Stimulated activated CD8-positive, alpha-beta memory T cell treated with anti-CD3 and anti-CD28 coated beads, Interleukin-7, amount 100 ng/mL, for 4 hours (primary cell): ENCODE measurements at places on chromosomes 3 and 15.
A peak's percentile ranks its signal among the peaks of the same experiment; 100 is the strongest.

GRCh38 chr3:185330644-185331043, 32.3 kb upstream of the MAP3K13 start:
- DNase-seq, result no peak

DNA sequence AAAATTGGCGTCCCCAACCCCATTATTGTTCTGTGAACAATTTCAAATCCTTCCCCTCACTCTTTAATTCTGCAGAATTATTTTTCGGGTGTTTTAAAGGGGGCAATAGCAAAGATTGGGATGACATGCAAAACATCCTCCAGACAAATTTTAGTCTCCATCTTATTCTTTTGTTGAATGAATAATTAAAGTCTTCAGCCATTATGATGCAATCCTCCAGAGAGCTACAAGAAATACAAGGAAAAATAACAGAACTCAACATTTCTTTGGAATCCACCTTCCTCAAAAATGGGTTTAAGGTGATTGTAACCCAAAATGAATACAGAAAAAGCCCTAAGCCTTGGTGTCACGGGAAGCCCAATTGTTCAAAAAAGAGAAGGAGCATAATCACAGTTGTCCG, 49.9 kb downstream of the FOXP1 start:
- no peak for DNase-seq

GRCh38 chr3:11188231-11188630, 33.9 kb downstream of the HRH1 start:
- no peak for DNase-seq

DNA sequence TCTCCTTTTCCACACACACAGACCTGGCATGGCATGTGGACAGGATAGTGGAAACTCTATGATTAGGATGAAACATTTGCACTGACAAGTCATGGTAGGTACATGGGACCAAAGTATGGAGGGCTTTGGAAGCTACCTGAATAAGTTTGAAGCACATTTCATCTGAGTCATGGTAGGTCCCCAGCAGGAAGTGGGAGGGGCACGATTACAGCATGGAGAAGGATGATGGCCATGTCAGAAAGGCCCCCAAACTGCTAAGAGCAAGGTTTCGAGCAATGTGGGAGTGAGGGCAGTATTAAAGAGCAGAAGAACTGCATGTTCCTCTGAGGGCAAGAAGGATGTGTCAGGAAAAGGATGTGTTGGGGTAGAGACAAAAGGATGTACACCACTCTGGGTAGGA, 51.5 kb upstream of the CSTA start:
- DNase-seq, result no peak

DNA sequence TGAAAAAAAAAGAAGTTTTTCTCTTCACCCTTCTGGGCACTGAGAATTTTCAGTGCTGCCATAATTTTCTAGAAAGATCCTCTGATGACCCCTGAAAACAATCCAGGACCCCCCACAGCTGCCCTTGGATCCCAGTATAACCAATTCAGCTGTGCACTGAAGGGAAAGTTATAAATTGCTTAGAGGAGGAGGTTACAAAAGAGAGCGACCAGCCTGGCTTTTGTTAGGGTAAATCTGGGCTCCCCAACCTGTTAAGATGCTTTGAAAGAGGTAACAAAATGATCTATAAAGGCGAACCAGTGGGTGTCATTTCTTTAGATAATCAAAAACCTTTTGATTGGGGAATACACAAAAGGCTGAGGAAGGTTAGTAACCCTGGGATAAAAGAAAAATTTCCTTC, 407.9 kb upstream of the ATP11B start:
- no peak for DNase-seq

GRCh38 chr3:50609763-50610085, 1.9 kb downstream of the CISH start:
- DNase-seq, result no peak

GRCh38 chr3:88141458-88142083, 8.2 kb upstream of the C3orf38 start:
- DNase-seq, result no peak

DNA sequence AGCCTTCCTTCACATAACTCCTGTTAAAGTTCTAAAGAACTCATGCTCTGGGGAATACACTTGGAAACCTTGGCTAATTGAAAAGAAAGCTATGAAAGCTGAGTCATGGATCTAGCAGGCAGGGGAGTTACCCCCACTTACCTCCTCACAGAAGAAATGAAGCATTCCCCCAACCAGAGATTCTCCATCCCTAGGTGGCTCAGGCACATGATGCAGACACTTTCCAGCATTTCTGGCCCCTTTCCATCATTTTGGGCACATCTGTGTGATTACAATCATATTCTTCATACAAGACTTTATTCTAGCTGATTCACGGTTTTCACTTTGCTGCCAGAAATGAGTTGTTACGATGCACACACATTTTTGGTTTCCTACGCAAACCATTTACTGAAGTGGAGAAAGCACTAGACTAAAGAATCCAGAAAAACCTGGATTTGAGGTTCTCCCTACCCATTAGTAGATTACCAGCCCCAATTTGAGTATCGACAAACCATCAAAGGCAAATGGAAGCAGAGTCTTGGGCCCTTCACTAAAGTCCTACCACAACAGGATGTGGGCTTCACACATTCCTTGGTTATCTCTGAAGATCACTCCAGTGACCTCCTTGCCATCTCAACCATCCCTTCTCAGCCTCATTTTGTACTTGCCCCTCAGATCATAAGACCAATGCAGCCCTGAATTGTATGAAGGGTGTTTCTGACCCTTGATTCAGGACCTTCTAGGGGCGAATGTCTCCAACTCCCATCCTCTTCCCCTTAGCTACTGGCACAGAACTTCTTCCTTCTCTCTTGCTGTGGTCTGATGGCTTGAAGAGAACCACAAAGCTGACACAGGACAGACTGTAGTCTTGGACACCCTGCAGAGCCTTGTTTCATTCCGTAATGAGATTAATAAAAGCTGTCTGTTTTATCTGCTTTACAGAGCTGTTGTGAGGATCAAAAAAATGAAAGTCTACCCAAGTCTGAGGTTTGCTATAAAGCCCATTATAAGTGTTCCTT, 42.5 kb upstream of the SNRK start:
- DNase-seq, result no peak

GRCh38 chr15:30878515-30878914, 25.2 kb upstream of the FAN1 start:
- no peak for DNase-seq

DNA sequence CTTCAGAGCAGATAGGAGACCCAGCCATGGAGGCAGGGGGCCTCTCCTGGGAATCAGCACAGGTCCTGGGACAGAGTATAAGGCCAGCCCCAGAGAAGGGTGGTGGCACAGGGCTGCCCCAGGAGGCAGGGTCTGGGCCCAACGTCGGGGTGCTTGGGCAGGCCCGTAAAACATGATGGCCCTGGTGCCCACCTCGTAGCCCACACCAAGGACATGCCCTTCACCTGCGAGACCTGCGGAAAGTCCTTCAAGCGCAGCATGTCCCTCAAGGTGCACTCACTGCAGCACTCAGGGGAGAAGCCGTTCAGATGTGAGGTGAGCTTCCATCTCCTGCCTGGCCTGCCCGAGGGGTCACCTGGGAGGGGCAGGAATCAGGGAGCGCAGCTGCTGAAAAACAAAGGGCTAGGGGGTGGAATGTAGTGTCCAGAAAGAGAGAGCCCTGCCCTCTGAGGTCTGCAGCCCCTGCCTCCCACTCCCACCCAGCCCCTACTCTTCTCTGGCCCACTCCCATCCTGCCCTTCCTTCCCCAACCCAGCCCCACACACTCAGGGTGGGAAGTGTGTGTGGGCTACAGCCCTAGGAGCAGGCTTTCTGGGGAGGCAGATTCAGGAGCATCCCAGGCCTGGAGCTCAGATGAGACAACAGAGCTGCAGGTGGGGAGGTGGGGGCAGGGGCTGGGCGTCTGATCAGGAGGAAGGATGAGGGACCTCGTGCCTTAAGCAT, 9.5 kb downstream of the ZBTB47 start:
- DNase-seq, result no peak

GRCh38 chr15:65204931-65205660, 6.2 kb downstream of the CILP start:
- DNase-seq, result no peak

GRCh38 chr3:134791992-134792391, 3.1 kb upstream of the EPHB1 start:
- DNase-seq, result no peak

DNA sequence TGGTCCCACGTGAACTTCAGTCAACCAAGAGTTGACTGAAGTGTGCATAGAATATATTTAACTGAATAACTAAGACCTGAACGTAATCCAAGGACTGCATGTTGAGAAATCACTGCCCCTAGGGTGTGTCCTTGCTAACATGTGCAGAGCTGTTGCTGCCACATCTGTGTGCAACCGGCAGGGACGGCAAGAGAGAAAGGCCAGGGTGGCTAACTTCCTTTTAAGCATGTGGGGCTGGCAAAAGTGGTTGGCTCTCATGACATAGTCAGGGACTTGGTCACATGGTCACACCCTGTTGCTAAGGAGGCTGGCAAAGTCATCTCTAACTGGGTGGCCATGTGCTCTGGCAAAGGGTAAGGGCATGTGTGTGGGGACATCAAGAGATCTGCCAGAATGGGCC, 52.4 kb downstream of the GASK1A start:
- DNase-seq, result no peak

DNA sequence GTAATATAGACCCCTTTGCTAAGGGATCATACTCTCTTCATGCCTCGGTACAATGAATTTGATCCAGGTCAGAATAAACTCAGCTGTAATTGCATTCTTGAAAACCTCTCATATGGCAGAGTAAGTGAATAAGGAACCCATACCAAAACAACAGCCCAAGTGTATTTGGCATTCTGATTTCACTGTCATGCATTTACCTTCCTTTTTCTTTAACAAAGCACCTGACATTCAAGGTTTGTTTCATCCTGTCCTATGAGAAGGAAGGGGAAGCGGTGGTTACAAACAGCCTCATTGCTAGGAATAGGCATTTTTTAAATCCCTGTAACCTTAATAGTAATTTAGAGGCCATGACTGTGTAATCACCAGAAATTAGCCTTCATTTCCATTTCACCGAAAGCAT, 97.1 kb downstream of the LSAMP start:
- no peak for DNase-seq

- no peak for DNase-seq
Observed at GRCh38 chr3:51403675-51404074, 12.6 kb downstream of the RBM15B start.

- no peak for DNase-seq
Observed at GRCh38 chr3:126834596-126835471, 130.8 kb downstream of the CHCHD6 start.

- DNase-seq, result peak; percentile 53
Observed at GRCh38 chr15:60932051-60932915, 296.8 kb downstream of the RORA start.

GRCh38 chr3:47404955-47405790, 24.4 kb downstream of the PTPN23 start:
- DNase-seq, result no peak

GRCh38 chr3:196962108-196962929, 6.3 kb downstream of the PIGZ start:
- DNase-seq, result no peak

DNA sequence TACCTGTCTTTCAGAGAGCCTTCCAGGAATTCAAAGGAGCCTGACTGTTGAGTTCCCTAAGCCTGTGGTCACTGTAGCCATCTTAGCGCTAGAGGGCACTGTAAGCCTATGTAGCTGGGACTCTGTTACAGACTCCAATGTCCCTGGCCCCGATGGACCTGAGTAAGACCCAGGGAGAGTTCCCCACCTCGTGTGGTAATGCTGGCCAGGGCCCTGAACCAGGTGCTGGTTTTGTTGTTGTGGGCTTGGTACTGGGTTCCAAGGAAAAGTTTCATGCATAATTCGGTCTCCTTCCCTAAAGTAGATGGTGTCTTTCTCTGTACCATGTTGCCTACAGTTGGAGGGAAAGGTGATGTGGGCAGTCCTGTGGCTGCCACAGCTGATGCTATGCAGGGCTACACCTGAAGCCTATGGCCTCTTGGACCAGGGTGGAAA, 32.4 kb downstream of the CDAN1 start:
- peak; percentile 36 for DNase-seq

DNA sequence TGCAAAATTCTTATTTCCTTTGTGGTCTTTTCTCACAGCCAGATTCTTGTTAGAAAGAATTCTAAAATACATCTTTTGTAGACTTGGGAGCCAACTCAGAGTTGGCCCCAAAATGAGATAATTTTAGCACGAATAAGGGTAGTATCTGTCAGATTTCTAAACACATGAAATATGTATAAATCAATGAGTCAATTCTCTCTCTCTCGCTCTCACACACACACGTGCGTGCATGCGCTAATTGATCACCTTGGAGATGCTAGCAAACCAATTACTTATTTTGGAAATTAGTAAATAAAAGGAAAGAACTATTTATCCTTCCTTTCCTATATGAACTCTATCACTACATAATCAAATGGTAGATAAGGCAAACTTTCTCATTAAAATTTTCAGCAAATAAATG, 32.9 kb upstream of the PIK3R4 start:
- no peak for DNase-seq

- no peak for DNase-seq
Observed at GRCh38 chr3:33461097-33461496, 20.9 kb upstream of the UBP1 start.

- peak; percentile 30 for DNase-seq
Observed at GRCh38 chr3:71219744-71220638, 363.5 kb downstream of the FOXP1 start.

- DNase-seq, result peak; percentile 66
Observed at GRCh38 chr3:49358217-49358883, at the start of gene GPX1. GPX1 (minus strand) TSS chr3:49358353; CDS start chr3:49358278, 75 bp downstream.

DNA sequence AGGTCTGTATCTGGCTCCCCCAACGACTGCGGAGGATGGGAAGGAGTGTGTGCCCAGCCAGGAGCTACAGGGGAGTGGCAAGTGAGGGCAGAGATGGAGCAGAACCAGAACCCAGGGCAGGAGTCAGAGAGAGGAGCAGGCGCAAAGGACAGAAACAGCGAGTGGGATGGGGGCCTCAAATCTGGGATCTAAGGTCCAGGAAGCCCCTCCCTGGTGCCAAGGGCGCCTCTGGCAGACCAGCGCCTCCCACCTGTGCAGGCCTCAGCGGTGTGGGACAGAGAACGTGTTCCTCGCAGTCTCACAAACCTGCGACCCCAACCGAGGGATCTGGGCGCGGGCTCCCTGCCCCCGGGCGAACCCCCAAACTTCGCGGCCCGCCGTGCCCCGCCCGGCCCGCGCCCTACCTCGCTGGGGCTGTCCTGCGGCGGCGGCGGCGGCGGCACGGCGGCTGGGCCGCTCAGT, 301 bp downstream of the PCBP4 start:
- DNase-seq, result no peak

- no peak for DNase-seq
Observed at GRCh38 chr3:194312186-194312742, 38.9 kb downstream of the CPN2 start.

DNA sequence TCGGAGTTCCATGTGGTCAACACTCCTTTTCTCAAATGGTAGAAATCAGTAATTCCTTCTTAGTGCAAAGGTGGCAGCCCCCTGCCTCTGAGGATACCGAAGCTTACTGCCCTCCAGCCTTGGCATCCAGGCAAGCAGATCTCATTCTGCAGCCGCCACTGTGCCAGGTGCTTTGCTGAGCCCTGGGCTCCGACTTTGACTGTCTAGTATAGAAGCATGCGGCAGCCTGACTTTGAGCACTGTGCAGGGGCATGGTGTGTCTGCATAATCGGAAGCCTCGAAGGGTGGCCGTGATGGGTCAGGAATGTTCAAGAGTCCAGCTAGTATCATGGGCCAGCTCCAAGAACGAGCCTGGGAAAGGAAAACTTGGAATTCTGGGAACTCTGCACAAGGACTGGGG, 39.7 kb downstream of the ABTB1 start:
- no peak for DNase-seq

GRCh38 chr3:178439504-178439903, 96.7 kb upstream of the KCNMB2 start:
- no peak for DNase-seq
